Fibroblast of skin of back (primary cell): ENCODE measurements at places on chromosomes 1 and 21.

DNA sequence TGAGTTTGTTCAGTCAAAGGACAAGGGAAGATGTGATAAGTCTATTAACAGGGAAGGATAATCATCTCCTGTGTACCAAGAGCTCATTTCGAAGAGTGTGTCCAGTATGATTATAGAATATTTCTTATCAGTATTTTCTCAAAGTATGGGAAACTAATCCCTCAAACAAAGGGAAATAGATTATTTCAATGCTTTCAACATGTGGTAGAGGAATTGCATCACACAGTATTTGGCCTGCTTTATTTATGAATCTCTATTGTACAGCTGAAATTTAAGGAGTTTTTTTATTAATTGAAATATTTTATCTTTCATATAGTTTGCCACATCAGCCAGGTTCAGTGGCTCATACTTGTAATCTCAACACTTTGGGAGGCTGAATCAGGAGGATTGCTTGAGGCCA, 151.0 kb downstream of the CLEC20A start:
- DNase-seq = no peak

GRCh38 chr1:163056831-163057230, 12.3 kb upstream of the RGS4 start:
- peak; percentile 26 for DNase-seq

DNA sequence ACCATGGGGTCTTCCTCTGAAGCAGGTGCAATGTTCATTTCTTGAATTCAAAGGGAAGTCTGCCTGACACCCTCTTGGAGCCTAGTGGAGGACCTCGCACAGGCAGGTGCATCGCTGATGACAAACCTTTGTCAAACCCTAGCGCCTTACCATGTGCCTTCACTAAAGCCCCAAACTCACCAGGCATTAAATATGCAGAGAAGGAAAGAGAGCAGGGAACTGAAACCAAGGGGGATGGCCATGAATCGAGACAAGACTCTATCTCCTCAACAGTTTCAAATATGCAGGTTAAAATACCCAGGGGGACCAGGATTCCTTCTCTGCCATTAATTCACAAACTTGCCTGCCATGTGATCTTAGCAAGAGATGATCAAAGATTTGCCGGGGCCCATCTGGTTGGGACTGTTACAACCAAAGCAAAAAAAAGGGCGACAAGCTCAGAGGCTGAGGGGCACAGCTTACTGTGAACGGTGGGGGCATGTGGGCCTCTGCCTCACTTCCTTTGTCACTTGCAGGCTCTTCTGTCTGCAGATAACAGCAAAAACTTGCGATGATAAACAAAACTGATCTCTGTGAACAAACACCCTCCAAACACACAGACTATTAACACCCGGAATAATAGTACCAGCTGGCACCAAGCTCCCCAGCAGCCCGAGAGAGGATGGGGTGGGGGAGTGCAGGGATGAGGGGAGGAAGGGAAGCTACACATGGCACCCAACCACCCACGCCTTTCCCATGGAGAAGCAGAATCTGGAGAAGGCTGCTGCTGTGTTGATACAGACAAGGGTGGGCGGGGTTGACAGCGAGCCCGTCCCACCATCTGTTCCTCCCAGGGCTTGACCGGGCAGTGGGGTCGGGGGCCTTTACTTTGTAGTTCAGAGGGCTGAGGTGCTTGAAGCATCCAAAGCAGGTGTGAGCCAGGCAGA, 33.9 kb downstream of the TMEM63A start:
- peak; percentile 22 for DNase-seq

DNA sequence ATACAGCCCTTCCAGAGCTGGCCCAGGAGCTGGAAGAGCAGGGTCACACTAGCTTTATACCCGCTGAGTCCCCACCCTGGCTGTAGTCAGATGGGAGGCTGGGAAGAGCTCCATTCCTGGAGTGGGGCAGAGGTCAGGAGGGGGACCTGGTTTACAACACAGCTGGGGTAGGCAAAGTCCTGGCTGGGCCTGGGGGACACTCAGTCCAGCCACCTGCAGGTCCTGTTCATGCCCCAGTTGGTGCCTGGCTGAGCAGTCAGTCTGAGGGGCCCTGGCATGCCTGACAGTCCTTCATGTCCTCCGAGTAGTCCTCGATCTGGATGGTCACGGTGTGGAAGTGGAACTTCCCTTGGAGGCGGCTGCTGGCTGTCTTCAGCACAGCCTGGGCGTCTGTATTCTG, 7.0 kb downstream of the SLC30A2 start:
- no peak for DNase-seq

DNA sequence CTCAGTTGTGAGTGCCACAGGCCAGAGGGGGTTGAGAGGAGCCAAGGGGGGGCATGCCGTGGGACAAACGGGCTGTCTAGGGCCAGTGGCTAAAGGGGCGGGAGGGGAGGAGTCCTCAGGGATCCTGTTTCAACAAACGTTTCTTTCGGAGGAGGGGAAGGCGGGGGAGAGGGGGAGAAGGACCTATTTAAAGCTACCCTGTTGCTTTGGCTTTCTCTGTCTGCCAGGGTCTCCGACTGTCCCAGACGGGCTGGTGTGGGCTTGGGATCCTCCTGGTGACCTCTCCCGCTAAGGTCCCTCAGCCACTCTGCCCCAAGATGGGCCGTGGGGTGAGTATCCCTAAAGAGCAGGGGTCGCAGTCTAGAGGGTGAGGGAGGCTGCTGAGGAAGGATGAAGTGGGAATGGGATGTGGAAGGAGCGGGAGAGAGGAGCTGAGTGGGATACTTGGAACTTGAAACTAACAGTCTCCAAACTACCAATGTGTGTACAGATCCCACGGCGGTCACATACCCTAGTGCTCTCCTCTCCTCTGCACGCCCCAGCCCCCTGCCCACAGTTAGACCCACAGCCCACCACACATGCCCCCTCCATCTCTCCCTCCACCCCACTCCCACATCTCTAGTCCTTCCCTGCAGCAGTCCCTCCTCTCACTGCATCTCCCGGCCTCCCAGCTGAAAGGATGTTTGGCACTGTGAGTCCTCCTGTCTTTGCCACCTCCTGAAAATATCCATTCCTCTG, at the start of gene ATP1A2:
ATP1A2 (plus strand) TSS at position 215 of the 738 bp plus-strand sequence; CDS start at position 318, 103 bp downstream.
- DNase-seq = no peak
